Activated CD4-positive, alpha-beta T cell treated with anti-CD3 and anti-CD28 coated beads, Interleukin-2, amount 50 U/mL, for 16 hours (primary cell): ENCODE measurements at places on chromosomes 4 and X.

DNA sequence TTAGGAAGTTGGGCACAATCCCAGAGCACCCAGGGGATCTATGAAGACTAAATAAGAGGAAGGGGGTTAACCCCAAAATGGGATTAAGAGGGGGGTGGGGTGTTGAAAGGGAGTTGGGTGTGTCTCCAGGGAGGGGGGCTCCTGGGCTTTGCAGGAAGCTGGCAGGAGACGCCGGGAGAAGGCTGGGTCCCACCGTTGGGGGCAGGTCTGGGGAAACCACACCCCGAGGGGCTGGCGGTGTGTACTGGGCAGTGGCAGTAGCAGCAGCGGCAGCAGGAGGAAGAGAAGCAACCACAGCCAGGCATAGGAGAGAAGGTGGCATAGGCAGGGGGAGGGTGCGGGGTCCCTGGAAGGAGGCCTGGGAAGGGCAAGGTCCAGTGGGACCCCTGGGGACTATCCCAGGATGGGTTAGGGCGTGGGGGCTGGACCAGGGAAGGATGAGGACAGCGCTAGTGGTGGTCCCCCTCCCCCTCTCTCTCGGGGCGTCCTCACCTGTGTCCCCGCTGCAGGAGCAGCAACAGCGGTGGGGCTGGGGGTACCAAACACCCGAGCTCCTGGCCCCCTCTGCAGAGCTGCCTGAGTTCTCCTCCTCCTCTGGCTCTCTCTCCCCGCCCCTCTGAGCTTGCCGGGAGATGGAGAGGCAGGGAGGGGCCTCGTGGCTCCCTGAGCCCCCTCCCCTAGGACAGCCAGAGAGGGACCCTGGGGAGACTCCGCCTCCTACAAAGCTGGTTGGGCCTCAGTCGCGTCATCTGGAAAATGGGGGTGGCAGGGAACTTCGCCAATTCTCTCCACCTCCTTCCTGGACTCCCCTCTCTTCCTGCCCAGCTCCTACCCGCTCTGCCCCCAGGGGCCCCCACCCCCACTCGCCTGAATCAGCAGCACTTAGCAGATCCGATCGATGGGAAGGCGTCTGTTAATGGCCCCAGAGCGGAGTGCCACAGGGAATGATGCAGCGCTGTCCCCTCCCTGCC, at the start of gene KCND1:
TSS of gene KCND1 (minus strand) at position 596 of the 971 bp plus-strand sequence. CDS start 1,573 bp downstream, outside the sequence.
- DNase-seq: no peak

GRCh38 chr4:11611868-11612267, 183.2 kb upstream of the HS3ST1 start:
- no peak for DNase-seq

GRCh38 chrX:69320116-69320515, 154.9 kb upstream of the PJA1 start:
- DNase-seq: no peak

DNA sequence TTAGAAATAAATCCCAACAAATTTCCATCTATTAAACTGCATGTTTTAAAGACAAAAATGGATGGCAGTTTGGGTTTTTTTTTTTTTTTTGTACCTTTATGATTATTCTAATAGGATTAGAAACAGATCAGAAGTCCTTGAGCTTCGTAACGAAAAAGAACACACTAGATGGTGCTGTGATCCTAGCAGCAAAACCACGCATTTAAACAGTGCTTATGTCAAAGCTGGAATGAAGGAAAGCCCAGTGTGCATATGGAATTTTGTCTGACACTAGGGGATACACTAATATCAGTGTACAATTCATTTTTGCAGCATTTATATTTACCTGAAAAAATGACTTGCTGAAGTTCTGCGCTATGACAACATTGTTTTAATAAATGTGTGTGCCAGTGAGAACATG, 229.1 kb downstream of the VEGFC start:
- DNase-seq: no peak

- no peak for DNase-seq
Observed at GRCh38 chr4:115430024-115430423, 316.6 kb upstream of the NDST4 start.

DNA sequence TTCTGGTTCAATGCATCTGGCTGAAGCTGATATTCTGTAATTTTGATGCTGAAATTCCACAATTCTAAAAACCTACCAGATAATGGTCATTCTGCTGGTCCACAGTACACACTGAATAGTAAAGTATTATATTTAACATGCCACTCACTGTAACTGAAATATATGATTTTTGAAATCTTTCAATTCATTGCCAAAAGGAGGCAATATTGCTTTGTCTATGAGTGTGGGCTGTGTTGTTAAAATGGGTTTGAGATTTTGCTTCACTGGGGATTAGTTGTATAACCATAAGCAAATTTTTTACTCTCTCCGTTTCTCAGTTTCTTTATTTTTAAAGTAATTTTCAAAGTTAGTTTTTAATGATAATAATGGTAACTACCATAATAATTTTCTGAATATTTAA, 1404.1 kb upstream of the IGFBP7 start:
- no peak for DNase-seq

DNA sequence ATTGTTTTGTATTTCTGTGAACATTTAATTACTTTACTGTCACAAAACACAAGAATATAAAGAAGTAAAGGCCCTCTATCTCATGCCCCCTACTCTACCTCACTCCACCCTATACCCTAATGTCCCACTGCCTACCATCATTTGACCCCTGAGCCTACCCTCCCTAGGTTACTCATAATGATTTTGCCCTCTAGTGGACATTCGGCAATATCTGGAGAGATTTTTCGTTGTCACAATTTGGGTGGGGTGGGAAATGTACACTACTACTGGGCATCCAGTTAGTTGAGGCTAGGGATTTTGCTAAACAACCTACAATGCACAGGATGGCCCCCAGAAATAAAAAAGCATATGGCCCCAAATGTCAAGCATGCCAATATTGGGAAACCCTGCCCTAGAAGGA, 10.2 kb downstream of the TEX13A start:
- DNase-seq: no peak

DNA sequence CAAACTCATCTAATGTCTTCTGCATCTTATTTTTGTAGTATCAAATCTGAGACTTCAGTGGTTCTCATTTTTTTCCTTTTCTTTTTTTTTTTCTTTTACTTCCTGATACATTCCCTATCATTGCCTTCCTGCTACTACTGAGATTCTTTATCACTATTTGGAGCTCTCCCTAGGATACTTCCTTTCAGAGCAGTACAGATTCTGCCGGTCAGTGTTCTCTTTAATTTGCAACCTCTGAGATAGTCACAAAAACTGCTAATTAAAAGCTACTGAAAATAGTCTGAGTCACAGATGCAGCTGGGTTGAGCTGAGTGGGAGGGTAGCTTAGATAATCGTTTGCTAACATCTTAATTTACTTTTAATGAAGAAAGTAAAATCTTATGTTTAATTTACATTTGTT, 1279.7 kb downstream of the ARAP2 start:
- DNase-seq: no peak

- DNase-seq: no peak
Observed at GRCh38 chrX:134932528-134933217, 58.1 kb upstream of the SMIM10 start.

DNA sequence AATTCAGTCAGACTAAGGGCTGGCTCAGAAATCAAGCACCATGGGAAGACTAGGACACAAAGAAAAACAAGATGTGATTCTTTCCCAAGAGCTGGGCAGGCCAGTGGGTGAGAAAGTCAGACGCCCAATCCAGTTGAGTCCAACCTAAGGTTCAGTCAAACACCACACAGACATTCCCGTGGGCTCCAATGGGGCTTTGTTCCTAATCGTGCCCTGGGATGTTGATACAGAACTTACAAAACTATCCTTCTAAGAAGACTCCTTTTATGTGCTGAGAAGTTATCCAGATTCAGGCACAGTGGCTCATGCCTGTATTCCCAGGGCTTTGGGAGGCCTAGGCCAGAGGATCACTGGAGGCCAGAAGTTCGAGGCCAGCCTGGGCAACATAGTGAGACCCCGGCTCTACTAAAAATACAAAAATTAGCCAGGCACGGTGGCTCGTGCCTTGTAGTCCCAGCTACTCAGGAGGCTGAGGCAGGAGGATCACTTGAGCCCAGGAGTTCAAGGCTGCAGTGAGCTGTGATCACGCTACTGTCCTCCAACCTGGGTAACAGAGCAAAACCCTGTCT, 3.7 kb downstream of the BLOC1S4 start:
- no peak for DNase-seq

GRCh38 chrX:133970076-133970475, 15.3 kb downstream of the GPC3 start:
- no peak for DNase-seq

GRCh38 chr4:174996079-174996478, 77.9 kb downstream of the ADAM29 start:
- no peak for DNase-seq

GRCh38 chr4:119498527-119498926, 130.1 kb downstream of the PDE5A start:
- no peak for DNase-seq

DNA sequence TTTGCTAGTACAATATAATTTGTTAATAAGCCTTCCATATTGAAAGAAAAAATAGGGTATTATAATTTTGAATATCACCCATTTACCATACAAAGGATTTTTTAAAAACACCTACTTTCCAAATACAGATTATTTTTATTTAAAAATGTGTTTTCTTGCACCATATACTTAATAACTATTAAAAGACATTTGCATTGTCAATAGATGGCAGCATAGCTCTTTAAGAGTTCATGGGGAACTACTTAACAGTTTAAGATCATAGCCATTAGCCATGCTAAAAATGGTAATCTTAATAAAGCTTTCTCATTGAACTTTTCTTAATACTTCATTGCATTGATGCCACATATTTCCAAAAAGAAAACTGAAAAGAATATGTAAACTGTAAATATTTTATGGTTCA, 1995.9 kb downstream of the C4orf33 start:
- DNase-seq: no peak

- DNase-seq: peak; percentile 93
Observed at GRCh38 chrX:41333003-41333743, 789 bp upstream of the DDX3X start.

DNA sequence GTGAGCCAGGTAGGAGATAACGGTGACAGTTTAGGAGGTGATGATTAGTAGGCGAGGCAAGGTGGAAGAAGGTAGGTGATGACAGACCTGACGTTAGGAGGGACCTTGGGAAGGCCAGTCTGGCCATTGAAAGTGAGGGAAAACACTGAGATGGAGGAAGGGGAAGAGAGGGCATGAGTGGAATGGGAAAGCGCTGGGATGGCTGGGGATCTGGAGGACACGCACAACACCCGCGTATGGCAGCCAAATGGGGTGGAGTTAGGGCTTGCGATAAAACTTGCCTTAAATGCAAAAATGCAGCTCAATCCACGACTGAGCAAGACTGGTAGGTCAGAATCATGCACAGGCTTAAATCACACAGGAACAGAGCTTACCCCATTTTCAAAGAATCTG, 605 bp upstream of the CDKL2 start:
- no peak for DNase-seq

DNA sequence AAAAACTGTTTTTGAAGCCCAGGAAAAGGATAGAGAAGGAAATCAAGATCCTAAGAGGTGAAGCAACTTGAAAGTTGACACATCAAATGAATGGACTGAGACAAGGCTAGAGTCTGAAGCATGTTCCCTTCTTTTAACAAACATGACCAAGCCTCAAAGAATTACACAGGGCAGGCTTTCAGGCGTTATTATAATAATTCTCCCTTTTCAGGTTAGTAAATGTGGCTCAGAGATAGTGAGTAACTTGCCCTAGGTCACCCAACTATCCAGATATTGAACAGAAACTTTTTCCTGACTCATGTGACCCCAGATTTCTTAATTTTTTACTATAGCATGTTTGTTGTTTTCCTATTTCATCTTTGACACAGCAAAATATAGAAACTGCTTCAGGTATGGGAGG, 91.7 kb downstream of the PPP1R2C start:
- DNase-seq: no peak

GRCh38 chrX:57267308-57267707, 19.2 kb upstream of the FAAH2 start:
- no peak for DNase-seq

DNA sequence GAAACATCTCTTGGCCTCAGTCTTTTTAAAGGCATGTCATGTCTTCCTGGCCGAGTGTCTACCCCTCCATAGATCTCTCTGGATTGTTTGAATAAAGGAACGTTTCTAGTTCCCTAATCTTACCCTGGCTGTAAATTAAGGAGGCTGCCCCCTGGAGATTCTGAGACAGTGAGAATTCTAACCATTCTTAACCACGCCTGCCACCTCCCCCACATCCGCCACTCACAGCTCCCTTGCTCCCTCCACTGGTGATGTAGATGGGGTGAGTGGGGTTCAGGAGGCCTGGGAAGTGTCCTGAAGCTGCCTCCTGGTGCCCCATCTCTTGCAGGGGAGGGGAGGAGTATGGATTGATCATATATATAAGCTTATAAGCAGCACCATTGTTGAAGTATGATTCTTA, 48.0 kb upstream of the TRIM2 start:
- DNase-seq: peak; percentile 38

DNA sequence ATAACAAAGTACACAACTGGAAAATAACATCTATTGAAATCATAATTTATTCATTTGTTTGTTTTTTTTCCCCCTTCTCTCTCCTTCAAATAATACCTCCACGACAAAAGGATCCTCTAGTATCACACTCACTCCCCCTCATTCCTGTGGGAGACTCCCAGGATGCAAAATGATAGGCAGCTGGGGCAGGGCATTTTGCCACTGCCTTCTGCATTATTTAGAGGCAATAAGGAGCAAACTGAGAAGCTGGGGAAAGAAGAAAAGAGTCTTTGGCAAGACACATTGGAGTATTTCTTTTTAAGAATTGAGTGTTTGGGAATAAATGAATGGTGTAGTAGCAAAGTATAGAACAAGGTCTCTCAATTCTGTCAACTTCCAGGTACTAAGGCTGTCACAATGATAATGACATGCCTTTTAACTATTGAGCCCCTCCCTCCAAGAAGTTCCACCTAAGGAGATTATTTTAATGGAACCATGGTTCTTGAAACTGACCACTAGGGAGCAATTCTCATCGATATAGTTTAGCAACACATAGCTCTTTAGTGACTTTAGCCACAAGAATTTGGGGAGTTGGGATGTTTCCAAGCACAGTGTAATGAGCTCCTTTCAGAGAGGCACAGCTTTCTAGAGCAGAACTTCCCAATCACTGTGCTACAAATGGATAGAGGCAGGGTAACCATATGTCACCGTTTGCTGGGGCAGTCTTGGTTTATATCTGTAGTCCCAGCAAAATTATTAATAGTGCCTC, 303.3 kb downstream of the FRMPD4 start:
- no peak for DNase-seq

DNA sequence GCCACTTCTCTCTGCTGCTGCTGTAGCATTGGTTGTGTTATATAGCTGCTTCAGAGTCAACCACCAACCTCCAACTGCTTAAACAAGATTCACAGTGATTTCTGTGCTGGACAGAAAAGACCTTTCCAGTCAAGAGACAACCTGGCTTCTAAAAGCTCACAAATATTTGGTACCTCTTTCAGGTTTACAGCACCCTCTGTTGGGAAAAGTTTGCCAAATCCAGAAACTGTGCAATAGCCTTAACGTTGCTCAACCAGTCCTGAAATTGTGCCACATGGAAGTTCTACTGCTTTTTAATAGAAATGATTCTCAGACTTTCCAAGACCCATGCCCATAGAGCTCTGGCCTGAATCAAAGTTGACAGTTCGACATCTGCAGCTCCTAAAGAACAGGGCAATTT, 842.1 kb upstream of the HTR2C start:
- no peak for DNase-seq
